ENCODE measurements at places on chromosomes 7 and 10.

- no peak for DNase-seq
Observed at GRCh38 chr7:2437136-2437535, 33.7 kb downstream of the CHST12 start.

- no peak for DNase-seq
Observed at GRCh38 chr7:1884583-1885350, 214.7 kb downstream of the ELFN1 start.

- DNase-seq: no peak
Observed at GRCh38 chr7:38554586-38554985, 76.6 kb downstream of the AMPH start.

DNA sequence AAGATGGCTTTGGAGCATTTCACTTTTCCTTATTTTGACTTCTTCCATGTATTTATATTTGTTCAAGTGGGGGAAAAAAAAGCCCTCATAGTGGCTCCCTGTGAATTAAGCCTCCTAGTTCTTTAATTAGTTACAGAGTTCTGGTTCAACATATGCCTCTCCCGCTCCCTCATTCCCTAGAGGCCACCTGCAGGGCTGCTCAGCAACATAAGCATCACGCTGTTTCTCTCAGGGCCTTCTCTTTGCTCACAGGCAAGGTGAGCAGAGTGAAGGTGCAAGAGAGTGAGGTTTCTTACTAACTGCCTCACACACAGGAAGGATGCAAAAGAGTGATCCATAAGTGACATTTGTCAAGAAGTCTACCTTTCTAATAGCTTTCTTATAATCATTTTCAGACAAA, 196.7 kb downstream of the SEMA3E start:
- no peak for DNase-seq

DNA sequence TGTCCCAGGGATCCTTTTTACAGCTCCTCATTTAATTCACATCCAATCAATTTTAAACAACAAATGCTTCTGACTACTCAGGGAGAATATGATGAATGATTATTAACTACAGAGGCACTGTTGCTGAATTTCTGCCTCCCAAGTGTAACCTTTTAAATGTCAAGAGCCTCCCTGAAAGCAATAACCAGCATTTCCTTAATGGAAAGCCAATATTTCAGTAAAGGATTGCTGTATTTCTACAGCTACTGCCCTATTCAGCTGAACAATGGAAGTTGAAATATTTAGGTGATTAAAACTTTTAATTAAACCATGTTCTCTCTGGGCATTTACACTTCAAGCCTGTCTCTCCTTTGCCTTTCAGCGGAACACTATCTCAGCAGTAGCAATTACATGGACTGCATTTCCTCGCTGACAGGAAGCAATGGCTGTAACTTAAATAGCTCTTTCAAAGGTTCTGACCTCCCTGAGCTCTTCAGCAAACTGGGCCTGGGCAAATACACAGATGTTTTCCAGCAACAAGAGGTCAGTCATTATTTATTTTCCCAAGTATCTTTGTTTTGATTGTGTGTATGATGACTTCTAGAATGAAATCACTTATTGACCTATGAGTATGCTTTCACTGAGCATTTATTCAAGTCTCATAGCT, 304.7 kb downstream of the BICC1 start:
- DNase-seq: no peak

DNA sequence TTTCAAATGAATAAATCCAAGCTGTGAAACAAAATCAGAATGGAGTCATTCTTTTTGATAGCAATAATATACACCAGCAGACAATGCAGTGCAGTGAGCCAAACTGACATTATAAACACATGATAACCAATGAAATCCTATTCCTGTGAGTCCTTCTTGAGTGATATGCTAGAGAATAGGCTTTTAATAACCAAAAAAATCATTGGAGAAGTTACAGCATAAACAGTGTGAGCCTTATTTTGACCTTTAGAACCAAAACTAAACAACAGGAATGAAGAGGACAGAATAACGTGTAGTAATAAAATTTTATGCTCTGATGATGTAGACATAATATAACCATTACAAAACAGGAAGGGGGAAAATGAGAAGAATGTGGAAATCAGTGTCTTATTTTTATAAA, 8.7 kb downstream of the HUS1 start:
- DNase-seq: no peak

DNA sequence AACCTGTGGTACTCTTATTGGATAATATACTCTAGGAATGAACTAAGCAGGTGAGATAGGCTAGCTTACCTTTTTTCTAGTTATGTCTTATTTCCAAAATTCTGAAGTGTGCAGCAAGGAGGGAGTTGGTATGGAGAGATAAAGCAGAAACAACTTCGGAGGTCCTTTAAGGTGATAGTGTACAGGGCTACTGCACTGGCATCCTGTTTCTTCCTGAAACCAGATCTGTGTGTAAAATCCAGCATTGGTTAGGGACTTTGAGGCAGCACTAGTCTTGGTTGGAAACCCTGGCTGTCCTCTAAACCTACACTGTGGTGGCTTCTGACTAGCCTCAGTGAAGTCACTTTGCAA, 66.9 kb upstream of the STRIP2 start:
- no peak for DNase-seq

Measured in GDM1 (cell line).